ENCODE measurements at places on chromosomes 16 and 17.
A peak's percentile ranks its signal among the peaks of the same experiment; 100 is the strongest.

DNA sequence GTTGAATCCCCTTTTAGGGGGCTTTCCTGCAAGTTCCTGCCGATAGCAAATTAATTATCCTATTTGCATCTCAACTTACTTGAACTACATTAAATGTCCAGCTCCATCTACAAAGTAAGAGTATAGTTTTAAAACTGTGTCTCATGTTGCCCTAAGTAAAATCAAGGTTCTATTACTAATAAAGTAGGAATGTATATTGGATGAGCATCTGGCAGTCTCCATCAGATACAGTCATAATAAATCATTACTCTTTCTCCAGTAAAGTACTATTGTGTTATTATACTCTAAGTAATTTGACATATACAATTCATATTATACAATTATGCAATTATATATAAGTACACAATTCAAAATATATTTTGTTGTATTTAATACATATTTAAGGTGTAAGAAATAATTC, 249.3 kb downstream of the CEP112 start:
- no peak for DNase-seq

DNA sequence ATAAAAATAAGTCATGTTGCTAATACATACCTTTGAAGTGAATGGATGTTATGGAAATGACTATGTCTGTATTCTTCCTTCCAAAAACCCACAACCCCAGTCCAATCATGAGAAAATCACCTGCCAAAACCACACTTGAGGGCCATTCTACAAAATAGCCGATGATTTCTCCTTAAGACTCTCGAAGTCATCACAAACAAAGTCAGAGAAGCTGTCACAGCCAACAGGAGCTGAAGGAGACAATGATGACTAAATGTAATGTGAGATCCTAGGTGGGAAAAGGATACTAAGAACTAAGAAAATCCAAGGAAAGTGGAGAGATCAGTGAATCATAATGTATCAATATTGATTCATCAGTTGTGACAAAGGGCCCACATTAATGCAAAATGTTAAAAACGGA, 432.9 kb upstream of the DYNLRB2 start:
- DNase-seq, result no peak

- no peak for DNase-seq
These were observed 8.1 kb upstream of the PMP22 start for GRCh38 chr17:15273141-15273793.

- DNase-seq, result no peak
These were observed 105.9 kb downstream of the SALL1 start for GRCh38 chr16:51045186-51045585.

GRCh38 chr17:35909408-35909807, 21.2 kb downstream of the RDM1 start:
- no peak for DNase-seq

DNA sequence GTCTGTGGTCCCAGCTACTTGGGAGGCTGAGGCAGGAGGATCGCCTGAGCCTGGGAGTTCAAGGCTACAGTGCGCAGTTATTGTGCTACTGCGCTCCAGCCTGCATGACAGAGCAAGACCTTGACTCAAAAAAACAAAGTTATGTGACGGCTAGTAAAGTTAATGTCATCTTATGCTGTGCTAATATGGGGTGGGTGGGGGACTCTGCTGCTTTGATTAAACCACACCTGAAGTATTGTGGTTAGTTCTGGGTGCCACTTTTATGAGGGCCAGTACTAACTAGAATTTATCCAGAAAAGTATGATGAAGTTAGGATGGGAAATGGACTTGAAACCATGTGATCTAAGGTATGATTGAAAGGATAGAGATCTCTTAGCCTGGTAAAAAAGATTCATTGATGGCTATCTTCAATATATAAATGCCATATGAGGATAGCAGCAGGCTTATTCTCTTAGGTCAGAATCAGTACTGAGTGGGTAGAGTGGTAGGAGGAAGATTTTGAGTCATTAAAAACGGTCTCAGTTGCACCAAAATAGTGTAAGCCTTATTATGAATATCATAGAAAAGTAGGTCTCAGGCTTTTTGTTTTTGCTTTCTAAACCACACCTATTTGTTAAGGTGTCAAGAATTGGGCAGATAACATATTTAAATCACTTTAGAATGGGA, 5.6 kb downstream of the WSB1 start:
- DNase-seq, result no peak

DNA sequence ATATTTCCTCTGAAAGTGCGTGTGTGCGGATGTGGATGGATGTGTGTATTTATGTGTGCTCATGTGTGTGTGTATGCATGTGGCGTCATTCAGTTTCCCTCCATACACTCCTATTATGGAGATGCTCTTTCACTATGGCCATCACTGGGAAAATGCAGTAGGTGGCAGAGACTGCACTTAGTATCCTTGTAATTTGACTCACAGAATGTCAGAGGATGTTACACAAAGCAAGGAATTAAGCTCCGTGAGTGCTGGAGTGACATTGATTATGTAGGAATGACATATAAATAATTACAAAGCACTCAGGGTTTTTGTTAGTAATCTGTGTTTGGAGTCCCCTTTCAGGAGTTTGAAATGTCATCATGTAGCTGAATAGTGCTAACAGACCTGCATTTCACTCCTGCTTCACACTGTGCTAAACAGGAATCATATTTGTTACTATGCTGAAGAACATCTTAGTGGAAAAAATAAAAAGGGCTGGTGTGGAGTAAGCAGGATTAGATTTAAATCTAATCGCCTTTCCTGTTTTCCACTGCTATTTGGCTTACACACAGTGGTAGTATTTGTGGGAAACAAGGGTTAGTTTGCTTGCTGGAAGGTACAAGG, 59.6 kb downstream of the HS3ST4 start:
- no peak for DNase-seq

GRCh38 chr16:64162613-64163375, 959.1 kb downstream of the CDH11 start:
- no peak for DNase-seq

GRCh38 chr16:824194-824593, 23.7 kb upstream of the GNG13 start:
- no peak for DNase-seq

DNA sequence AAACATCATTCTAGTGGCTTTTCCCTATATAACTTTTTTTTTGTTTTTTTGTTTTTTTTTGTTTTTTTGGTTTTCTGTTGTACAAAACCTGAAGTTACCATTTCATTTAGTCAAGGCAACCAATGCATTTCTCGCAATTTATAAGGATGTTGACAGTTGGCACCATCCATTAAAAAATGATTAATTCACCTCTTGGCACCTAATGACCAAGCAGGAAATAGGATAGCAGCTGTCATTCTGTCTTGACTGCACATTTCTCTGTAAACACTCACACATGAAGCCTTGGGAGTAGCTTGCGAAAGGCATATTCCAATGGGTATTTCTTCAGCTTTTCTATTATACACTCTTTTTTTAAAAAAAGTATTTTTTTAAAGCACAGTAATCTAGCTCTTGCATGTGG, 77.5 kb downstream of the SYCE1L start:
- DNase-seq, result no peak

GRCh38 chr16:87515475-87516330, 22.9 kb upstream of the ZCCHC14 start:
- no peak for DNase-seq

DNA sequence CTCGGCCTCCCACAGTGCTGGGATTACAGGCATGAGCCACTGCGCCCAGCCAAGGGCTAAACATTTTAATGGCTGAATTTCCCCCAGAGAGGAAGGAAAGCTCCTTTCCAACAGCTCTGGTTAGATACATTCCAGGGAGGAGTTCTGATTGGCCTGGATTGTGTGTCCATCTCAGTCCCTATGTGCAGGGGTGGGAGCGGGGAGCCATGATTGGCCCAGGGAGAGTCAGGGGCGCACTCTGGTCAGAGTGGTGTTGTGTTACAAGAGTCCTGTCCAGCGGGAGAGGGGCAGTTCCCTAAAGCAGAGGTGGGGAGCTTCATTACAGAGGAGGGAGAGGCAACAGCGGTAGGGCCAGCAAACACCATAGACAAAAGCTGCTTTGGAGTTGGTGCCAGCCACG, 75.0 kb downstream of the RAP1GAP2 start:
- DNase-seq, result no peak

DNA sequence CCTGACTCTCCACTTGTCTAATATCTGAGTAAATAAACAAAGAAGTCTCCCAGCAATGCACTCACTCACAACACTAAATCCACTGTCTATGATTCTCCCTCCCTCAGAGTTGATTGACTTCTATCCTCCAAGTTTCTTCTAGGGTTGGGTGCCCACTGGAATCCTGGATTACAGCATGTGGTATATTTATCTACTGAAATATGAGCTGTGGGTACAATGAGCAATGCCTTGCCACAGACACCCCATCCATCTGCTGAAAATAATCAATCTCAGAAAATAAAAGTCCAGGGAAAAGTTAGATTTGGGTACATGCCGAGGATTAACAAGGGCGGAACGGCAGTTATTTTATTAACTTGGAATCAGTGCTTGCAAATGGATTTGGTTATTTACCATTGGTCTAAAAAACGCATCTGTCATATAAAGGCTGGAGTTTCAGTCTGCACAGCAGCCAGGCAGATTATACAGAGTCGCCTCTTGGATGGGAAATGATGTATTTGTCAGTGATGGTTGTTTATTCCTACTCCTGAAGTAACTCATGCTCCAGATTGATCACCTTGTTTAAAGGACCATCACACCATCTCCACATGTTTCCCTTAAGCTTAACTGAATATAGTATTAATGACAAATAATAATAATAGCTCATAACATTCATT, 193.9 kb upstream of the SOX9 start:
- no peak for DNase-seq

DNA sequence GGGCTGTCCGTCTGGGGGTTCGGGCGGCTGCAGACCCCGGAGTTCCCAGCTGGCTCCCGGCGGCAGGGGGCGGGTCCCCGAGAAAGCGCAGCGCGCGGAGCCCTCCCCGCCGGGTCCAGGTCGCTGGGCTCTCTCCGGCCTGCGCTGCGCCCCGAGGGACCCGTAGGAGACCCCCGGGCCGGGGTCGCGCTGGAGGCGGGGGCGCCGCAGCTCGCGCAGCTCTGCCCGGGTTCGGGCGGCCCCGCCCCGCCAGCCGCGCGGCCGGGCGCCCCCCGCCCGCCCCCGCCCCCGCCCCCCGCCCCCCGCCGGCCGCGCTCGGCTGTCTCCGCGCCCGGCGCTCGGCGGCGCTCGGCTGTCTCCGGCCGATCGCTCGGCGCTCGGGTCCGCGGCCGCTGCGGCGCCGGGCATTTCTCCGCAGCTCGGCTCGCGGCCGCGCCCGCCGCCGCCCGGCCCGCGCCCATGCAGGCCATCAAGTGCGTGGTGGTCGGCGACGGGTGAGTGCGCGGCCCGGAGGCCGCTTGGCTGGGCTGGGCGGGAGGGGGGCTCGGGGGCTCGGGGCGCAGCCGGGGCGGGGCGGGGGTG, at the start of gene RAC3:
Gene RAC3, plus strand, starts transcription at position 376 of the 582 bp plus-strand sequence. Its CDS starts 84 bp downstream, at position 460.
- no peak for DNase-seq

DNA sequence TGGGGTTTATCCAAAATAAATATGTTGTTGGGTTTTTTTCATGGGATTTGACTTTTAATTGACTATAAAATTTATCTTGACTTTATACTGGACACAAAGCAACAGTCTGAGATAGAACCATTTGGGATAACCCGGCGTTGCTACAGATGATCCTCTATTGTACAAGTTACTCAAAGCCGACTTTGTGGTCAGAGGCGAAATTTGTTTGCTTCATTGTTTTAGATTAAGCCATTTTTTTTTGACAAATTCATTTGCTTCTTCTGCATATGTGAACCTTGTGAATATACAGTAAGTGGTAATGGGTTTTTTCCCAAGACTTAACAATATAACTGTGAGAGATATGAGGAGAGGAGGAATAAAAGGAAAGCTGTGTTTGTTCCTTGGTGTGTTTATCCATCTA, 11.8 kb downstream of the MYO1D start:
- DNase-seq, result no peak

DNA sequence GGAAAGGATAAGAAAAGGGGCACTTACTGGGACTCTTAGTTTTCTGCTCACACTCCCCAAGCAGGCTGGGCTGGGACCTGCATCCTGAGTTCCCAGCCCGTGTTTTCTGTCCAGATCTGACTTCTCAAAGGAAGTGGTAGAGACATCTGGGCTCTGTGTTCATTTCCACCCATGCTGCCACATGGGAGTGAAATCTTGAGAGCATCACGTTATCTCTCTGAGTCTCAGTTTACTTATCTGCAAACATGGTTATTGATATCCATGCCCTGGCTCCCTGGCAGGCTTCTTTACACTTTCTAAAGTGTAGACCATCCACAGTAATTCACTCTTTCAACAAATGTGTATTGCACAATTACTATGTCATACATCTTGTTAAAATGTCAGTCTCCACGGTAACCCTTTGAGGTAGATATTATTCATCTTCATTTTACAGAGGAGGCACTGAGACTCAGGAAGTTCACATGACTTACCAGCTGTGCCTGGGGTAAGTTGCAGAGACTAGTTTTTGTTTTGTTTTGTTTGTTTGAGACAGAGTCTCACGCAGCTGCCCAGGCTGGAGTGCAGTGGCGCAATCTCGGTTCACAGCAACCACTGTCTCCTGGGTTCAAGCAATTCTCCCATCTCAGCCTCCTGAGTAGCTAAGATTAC, 3.4 kb downstream of the ZNF688 start:
- peak; percentile 34 for DNase-seq

DNA sequence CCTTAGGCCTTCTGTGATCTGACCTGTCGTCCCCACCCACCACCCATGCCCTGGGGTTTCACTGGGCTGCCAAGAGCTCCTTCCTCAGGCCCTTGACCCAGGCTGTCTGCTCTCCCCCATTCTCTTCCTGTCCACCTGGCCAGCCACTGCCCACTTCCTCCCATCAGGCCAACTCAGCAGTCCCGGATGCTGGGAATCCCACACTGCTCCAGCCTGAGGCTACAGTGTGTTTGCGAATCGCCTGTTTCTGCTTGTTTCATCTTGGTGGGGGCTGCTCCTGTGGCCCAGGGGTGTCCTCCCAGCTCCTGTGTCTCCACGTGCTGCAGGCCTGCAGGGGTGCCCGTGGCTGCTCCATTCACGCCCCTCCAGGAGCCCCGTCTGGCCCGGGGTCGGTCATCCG, 839 bp upstream of the METRN start:
- DNase-seq, result no peak

DNA sequence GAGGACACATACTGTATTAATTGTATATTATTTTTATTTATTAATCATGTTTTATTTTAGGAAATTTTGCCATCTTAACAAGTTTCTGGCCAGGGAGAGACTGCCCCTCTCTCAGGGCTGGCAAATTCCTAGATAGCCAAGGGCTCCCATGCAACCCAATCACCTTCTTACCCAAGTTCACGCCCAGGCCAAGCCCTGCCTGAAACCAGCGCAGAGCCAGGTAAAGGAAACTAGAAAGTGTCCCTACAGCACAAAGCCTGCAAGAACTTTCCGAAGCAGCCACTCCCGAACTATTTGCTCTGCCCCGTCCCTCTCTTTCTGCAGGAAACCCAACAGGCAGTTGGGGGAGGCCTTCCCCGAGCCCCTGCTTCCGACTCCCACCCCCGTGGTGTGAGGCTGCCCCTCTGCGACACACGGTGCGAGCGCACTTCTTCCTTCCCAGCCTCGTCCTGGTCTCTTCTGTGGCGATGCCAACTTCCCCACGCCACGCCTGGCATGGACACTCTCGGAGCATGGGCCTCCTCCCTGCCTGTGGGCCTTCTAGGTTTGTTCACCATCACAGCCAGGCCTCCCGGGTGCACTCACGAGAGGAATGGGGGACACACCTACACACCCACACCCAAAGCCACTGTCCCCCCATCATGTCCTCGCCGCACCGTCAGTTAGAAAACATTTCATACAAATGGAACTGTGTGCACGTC, 100.4 kb downstream of the ZNF778 start:
- no peak for DNase-seq

Measured in effector CD4-positive, alpha-beta T cell (primary cell).